Ammon's horn (tissue), 1 donor: ENCODE measurements at places on chromosomes 16 and 17.
A peak's percentile ranks its signal among the peaks of the same experiment; 100 is the strongest.

- no peak for DNase-seq
These were observed 22.1 kb downstream of the MAP1LC3B start for GRCh38 chr16:87414251-87414680.

DNA sequence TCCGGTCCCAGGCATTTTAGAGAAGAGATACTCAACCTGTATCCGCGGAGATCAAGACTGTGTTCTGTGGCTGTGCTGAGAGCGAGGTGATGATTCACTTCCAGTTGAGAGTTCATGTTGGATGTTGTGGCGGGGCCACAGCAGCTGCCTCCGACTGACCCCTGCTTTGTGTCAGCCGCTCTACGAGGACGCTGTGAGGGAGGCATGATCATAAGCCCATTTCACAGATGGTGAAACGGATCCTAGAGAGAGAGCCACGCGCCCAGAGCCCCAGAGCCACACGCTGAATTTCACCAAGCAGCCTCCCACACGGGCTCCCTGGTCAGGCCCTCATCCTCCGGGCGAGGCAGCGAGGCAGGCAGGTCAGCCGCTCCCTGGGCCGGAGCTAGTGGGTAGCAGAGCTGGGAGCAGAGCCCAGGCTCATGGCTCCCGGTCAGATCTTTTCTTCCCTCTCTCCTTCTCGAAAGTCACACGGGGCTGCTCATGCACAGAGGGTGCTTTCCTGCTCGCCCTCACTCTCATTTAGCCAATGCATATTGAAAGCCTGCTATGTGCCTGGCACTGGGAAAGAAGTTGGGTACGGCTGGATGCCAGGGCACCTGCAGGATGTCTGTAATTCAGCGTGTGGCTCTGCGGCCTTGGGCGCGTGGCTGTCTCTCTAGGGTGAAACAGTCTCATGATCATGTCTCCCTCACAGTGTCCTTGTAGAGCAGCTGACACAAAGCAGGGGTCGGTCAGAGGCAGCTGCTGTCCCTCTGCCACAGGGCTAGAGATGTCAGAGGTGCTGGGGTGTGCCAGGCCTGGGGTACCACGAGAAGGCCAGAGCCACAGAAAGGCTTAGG lies 155.6 kb upstream of the CHMP6 start:
- DNase-seq, result peak; percentile 68

GRCh38 chr17:37489197-37490001 lies at the start of gene DUSP14:
DUSP14 (plus strand) TSS chr17:37489891; CDS start chr17:37512273, 22,382 bp downstream.
- DNase-seq, result peak; percentile 88

GRCh38 chr17:65947831-65948230 lies 244.1 kb downstream of the CEP112 start:
- no peak for DNase-seq

- DNase-seq, result peak; percentile 35
These were observed 5.2 kb downstream of the RND2 start for GRCh38 chr17:43030137-43030767.

GRCh38 chr16:86088816-86089215 lies 189.9 kb downstream of the IRF8 start:
- DNase-seq, result no peak

GRCh38 chr16:23944381-23944780 lies 108.6 kb downstream of the PRKCB start:
- DNase-seq, result no peak

DNA sequence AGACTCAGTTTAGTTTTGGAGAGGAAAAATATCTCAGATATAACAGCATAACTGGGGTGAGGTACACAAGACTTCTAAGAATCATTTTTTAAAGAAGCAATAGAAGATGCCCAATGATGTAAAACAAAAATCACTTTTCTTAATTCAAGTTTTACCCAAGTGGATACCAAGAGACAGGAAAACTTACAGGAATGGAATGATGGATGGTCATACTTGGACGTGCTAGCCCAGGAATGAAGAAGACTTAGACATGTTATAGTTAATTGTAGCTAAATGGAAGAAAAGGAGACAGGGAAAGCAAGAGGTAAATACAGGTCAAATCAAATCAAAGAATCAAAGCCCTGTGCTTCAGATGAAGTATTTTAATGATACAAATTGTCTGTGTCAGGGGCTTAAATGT lies 312.7 kb upstream of the KCNJ16 start:
- no peak for DNase-seq

GRCh38 chr17:50931144-50931908 lies 65.2 kb upstream of the TOB1 start:
- DNase-seq, result peak; percentile 94

DNA sequence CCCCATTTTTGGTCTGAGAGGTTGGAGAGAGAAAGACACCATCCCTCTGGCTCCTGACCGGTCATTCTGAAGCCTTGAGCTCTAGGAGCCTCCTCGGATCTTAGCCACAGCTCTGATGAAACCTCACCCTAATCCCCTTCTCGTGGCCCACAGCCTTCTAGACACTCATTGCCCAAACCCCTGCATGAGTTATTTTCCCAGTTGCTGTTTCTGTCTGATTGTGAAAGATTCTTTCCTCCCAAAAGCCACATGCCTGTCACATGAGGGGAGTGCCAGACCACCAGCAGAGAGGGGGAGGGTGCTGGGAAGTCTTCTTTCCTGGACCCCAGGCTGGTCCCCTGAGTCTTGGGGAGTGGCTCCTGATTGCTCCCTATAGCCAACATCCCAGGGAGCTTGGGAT lies 17.6 kb upstream of the ABR start:
- peak; percentile 69 for DNase-seq

- DNase-seq, result peak; percentile 85
These were observed 28.1 kb downstream of the KIAA0513 start for GRCh38 chr16:85055493-85056210.

- DNase-seq, result no peak
These were observed 1200.0 kb downstream of the CDH11 start for GRCh38 chr16:63921737-63922295.

- DNase-seq, result no peak
These were observed 393.2 kb downstream of the PMP22 start for GRCh38 chr17:14871921-14872320.

DNA sequence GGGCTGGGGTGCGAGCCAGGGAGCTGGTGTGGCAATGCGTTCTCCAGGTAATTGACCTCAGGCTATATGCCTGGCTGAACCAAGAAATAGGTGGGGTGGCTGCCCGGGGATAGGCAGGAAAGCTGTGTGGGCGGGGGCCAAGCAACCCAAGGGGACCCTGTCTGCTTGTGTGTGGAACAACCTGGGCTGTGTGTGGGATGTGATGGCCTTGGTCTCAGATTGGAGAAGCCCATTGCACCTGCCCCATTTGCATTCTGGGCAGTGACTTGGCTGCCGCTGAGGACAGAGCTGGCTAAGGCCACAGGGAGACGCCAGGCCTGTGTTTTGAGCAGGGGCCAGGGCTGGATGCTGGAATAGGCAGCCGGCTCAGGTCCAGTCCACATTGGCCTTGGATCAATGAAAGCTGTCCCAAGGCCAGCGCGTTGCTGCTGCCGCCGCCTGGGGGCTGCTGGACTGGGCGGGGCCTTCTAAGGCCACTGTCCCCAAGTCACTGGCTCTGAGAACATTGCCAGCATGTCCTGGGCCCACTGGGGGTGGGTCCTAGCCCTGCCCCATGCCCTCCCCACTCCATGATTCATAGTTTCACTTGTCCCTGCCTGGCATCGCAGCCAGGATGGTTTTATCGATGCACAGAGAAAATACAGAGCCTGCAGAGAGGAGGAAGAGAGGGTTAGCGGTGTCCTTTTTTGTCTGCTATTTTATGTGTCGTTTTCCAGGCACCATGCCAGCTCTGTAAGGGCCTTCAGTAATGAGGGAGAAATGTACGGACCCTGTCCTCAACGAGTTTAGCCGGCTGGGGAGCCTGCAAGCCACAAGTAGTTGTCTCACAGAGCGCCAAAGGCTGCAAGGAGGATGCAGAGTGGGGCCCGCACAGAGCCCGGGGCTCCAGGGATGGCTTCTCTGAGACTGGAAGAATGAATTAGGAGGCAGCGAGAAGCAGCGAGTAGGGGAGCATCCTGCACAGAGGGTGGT lies 43.9 kb downstream of the NKD1 start:
- peak; percentile 94 for DNase-seq

- no peak for DNase-seq
These were observed 468.0 kb downstream of the HS3ST3B1 start for GRCh38 chr17:14768923-14769322.

GRCh38 chr16:4015275-4016004 lies 100.8 kb downstream of the ADCY9 start:
- no peak for DNase-seq

DNA sequence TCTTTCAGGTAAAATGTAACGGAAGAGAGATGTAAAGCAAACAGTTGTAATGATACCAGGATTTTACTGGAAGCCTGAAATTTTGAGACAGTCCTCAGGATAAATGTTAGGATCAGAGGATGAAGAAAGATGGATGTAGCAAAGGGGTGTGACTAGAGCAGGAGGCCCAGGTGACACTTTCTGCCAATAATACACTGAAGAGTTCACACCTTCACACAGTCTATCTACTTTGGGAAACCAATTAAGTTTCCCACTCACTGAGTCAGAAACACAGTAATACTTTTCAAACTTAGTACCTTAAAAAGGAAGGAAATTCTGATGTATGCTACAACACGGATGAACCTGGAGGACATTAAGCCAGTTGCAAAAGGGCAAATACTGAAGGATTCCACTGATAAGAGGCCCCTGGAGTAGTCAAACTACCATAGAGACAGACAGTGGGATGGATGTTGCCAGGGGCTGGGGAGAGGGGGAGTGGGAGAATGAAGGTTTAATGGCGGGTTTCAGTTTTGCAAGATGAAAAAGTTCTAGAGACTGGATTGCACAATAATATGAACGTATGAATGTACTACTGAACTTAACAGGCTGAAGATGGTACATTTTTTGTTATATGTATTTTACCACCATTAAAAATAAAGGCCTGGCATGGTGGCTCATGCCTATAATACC lies 62.3 kb downstream of the CYTH1 start:
- DNase-seq, result no peak

- DNase-seq, result no peak
These were observed 34.1 kb upstream of the ENPP7 start for GRCh38 chr17:79696610-79696982.
